ENCODE measurements at places on chromosomes 5 and 9.

GRCh38 chr5:179914032-179914755, 6.5 kb upstream of the TBC1D9B start:
- no peak for DNase-seq

DNA sequence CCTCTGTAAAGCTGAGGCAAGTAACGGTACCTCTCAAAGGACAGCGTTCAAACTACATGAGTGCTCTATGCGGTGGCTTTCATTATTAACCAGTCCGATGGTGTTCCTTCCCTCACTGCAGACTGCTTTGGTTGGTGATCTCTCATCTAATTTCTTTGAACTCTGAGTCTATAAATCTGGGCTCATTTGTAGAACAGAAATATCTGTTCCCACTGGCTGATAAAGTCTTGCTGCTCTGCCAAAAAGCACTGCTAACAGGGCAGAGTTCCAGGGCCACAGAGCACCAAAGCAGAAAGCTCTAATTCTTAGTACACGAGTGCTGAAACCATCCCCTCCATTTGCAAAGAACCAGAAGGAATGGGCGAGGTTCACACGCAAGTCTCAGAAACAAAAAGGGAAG, 81.9 kb downstream of the MED27 start:
- DNase-seq, result no peak

DNA sequence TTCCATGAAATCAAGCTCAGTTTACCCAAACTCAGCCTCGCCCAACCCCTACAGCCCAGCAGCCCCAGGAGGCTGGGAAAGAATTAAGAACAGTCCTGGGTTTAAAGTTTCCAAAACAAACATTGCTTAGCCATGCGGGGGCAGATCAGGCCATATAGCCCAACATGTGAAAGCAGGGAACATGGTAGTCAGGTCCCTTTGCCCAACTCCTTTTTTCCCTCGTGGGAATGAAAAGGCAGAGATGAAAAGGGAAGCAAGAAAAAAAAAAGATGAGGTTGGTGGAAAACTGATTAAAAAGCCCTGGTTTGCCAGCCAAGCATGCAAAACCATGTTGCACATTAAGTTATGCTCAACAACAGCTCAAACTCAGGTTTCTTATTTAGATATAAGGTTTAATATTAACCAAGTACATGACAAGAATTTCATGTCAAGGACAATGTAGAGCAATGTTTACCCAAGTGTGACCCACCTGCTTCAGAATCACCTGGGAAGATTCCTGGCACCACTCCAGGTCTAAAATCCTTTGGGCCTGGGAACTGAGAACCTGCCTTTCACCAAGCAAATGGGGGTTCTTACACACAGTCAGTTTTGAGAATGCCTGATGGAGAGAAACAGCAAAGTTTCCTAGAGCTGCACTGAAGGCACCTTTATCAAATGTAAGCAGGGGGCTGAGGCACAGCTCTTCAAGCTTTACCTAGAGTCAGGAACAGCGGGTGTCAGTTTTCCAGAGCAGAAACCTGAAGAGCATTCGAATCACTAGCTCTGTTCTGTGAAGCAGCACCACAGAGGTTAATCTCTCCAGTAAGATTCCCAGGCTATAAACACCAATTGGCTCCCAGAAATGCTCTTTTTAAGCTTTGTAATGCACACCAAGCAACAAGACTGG, 1.7 kb downstream of the FREM1 start:
- no peak for DNase-seq

DNA sequence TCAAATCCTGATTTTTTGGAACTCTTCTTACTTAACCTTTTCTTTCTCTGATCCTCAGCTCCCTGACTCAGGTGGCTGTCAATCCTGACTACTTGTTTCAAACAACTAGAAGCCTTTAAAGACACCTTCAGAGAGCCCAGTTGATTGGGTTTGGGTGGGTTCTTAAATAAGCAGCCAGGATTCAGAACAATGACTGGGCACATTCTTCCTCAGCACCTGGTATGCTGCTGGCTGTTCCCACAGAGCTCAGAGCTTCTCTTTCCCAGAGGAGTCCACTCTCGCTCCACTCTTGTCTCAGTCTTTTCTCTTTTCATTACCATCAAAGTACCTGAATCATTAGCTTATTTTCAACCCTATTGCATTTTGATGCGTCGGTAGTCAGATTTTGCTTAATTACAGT, 22.5 kb downstream of the PCSK5 start:
- no peak for DNase-seq

Measured in activated CD4-positive, alpha-beta T cell treated with anti-CD3 and anti-CD28 coated beads, Interleukin-2, amount 50 U/mL, for 4 hours (primary cell).